Suprapubic skin (tissue), 4 donors: ENCODE measurements at places on chromosomes 2 and 18. TPM values are rescaled to one million over a fixed set of nuclear protein-coding genes. Genes with fewer than 3 reads are reported as not detected.

CCDC68 gene
- total RNA-seq = 0.78 TPM

CDH20 gene
- 4.1 TPM for total RNA-seq

CNDP1 gene
- total RNA-seq = not detected

BOLL gene
- not detected for total RNA-seq

ATP6V1C2 gene
- 175 TPM for total RNA-seq

CD8B gene
- total RNA-seq = not detected

ESPNL gene
- total RNA-seq = 0.56 TPM

DUSP2 gene
- 58.1 TPM for total RNA-seq

CNTNAP5 gene
- not detected for total RNA-seq

PID1 gene
- total RNA-seq = 20.6 TPM

ZNF385B gene
- 1.9 TPM for total RNA-seq

LRRC30 gene
- not detected for total RNA-seq

NPHP1 gene
- 4.1 TPM for total RNA-seq

HADHA gene
- total RNA-seq = 145 TPM

GULP1 gene
- total RNA-seq = 21.3 TPM

WDFY1 gene
- total RNA-seq = 39.8 TPM

TYMS gene
- 3.3 TPM for total RNA-seq

TGFA gene
- 38.0 TPM for total RNA-seq

RETSAT gene
- 110 TPM for total RNA-seq

ZSWIM2 gene
- not detected for total RNA-seq

PLEK gene
- 1.7 TPM for total RNA-seq

RUFY4 gene
- not detected for total RNA-seq

GALR1 gene
- total RNA-seq = 0.16 TPM

GMCL1 gene
- total RNA-seq = 13.9 TPM

NAGK gene
- 233 TPM for total RNA-seq

KIF5C gene
- 1.6 TPM for total RNA-seq

MYCN gene
- 0.80 TPM for total RNA-seq

REG3A gene
- not detected for total RNA-seq

FSHR gene
- not detected for total RNA-seq

NEU2 gene
- 6.2 TPM for total RNA-seq

UGT1A4 gene
- total RNA-seq = 2.6 TPM

PLCD4 gene
- total RNA-seq = 1.5 TPM

PARD3B gene
- total RNA-seq = 18.9 TPM

GKN2 gene
- not detected for total RNA-seq

CAVIN2 gene
- 8.4 TPM for total RNA-seq

FEV gene
- not detected for total RNA-seq

CD8A gene
- not detected for total RNA-seq

MYO5B gene
- 44.4 TPM for total RNA-seq

MTLN gene
- 28.3 TPM for total RNA-seq

CD226 gene
- total RNA-seq = 0.05 TPM

CAMKMT gene
- 8.1 TPM for total RNA-seq

ABCB11 gene
- total RNA-seq = 0.21 TPM

IL36RN gene
- total RNA-seq = 7.7 TPM

ARHGAP25 gene
- 2.0 TPM for total RNA-seq

VAPA gene
- 244 TPM for total RNA-seq

AGXT gene
- total RNA-seq = 0.80 TPM

NT5DC4 gene
- total RNA-seq = not detected

PIEZO2 gene
- total RNA-seq = 2.2 TPM

TBR1 gene
- total RNA-seq = not detected

DQX1 gene
- 2.7 TPM for total RNA-seq

ST6GAL2 gene
- 5.3 TPM for total RNA-seq

PSTPIP2 gene
- total RNA-seq = 33.6 TPM

UGT1A5 gene
- 3.2 TPM for total RNA-seq
